H7 (cell line): ENCODE measurements at places on chromosomes 16 and 17. TPM values are rescaled to one million over a fixed set of nuclear protein-coding genes. Genes with fewer than 3 reads are reported as not detected.

NPIPB9 gene
- 0.67 TPM in 1 of 2 replicates, not detected in the other for total RNA-seq

IQCK gene
- 4.4 and 6.4 TPM in 2 replicates for total RNA-seq

DPEP2 gene
- total RNA-seq, result 0.33 TPM in 1 of 2 replicates, not detected in the other

TBC1D26 gene
- total RNA-seq, result 3.8 and 7.7 TPM in 2 replicates

OR2C1 gene
- not detected in 2 replicates for total RNA-seq

PDIA2 gene
- total RNA-seq, result 0.15 and 2.1 TPM in 2 replicates

ZFPM1 gene
- total RNA-seq, result 1.1 and 1.7 TPM in 2 replicates

TLCD3B gene
- 3.0 and 5.5 TPM in 2 replicates for total RNA-seq

GPT2 gene
- 56.8 and 63.2 TPM in 2 replicates for total RNA-seq

NR1D1 gene
- total RNA-seq, result 1.8 and 3.4 TPM in 2 replicates

SERPINF2 gene
- total RNA-seq, result 0.52 and 0.74 TPM in 2 replicates

HYDIN gene
- 0.63 and 0.69 TPM in 2 replicates for total RNA-seq

TBC1D3I gene
- 0.26 TPM in 1 of 2 replicates, not detected in the other for total RNA-seq

RAMP2 gene
- total RNA-seq, result 10.8 and 13.5 TPM in 2 replicates

GAST gene
- total RNA-seq, result not detected in 2 replicates

STAC2 gene
- 0.15 and 0.59 TPM in 2 replicates for total RNA-seq

PRSS33 gene
- not detected in 2 replicates for total RNA-seq

MEFV gene
- total RNA-seq, result 0.14 TPM in 1 of 2 replicates, not detected in the other

COPRS gene
- total RNA-seq, result 49.2 and 69.0 TPM in 2 replicates

MPP3 gene
- total RNA-seq, result 7.7 and 8.3 TPM in 2 replicates

ASGR2 gene
- not detected in 2 replicates for total RNA-seq

KRTAP2-1 gene
- not detected in 2 replicates for total RNA-seq
